ENCODE measurements at places on chromosomes 7 and 10.
A peak's percentile ranks its signal among the peaks of the same experiment; 100 is the strongest.

DNA sequence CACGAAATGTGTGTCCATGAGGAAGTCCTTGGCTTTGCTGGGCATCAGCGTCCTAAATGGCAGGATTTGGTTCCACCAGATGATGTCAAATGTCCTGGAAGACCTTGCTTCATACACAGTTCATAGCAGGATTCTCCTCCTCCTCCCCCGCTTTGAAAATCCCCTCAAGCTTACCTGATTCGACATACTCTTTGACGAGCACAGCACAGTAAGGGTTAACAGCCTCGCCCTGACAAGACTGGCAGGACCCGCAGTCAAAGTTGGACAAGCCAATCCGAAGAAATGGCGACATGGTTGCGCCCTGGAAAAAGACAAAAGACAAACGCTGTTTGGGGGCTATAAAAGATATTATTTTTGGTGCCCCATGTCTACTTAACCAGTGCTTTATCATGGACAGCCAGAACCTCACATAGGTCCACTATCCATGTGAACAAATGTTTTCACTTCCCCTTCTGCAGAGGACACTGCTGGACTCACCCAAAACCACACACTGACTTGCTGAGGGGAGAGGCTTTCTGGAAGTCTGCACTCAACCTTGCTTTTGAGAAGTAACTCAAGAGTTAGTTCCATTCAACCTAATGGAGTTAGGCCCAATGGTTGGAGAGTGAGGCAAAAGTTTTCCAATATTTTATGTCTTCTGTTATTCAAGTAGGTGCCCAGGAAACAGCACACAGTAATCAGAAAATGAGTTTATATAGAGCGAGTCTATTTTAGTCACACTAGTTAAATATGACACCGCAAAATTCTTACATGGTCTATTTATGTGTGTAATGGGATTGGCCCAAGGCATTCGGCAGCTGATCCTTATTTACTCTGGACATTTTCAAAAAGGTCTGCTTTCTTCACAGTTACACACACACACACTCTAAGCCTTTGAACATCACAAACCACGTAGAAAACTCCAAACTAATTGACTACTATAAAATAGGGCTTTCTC is 65.0 kb downstream of the PRKCQ start:
- DNase-seq = no peak

- DNase-seq = no peak
These were observed 429.0 kb upstream of the MTPN start for GRCh38 chr7:136405931-136406777.

GRCh38 chr7:44959433-44959951 is 19.3 kb downstream of the MYO1G start:
- DNase-seq = no peak

DNA sequence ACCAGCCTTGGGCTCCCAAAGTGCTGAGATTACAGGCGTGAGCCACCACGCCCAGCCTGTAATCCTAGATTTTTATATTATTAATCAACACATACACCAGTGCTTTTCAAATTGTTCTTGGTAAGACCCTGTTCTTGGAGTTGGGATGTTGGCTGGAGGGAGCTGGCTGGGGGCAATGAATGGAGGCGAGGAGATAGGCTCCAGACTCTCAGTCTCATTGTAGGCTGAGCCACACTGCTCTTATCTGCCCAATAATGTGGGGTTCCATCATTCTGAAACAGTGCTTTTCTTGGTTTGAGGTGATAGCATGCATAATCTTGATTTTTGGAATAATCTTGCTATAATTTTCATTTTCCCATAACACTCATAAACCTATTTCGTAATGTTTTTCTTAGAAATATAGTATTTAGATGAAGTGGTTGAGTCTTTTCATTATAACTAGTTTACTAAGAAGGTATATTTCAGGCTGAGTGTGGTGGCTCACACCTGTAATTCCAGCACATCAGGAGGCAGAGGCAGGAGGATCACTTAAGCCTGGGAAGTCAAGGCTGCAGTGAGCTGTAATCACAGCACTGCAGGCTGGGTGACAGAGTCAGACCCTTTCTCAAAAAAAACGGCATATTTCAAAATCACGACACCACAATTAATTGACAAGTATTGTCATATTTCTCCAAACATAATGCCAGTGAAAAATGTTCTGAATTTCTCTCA is 65.1 kb upstream of the LYZL2 start:
- DNase-seq = no peak

DNA sequence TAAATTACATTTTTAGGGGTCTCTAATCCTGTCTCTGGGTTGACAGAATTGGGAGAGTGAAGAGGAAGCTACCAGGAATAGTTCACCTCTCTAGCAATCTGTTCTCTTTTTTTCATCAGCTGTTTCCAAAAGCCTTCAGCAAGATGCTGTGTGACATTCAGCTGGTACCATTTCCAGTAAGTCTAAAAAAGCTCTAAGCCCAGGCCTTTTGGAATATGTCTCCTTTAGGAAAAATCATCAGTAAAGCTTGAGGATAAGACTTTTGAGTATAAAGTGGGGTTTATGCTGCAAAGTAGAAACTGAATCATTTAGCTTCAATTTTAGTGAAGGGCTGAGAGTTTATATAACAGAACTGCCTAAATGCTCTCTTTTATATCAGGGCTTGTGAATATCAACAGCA is 81.5 kb downstream of the CCNY start:
- no peak for DNase-seq

DNA sequence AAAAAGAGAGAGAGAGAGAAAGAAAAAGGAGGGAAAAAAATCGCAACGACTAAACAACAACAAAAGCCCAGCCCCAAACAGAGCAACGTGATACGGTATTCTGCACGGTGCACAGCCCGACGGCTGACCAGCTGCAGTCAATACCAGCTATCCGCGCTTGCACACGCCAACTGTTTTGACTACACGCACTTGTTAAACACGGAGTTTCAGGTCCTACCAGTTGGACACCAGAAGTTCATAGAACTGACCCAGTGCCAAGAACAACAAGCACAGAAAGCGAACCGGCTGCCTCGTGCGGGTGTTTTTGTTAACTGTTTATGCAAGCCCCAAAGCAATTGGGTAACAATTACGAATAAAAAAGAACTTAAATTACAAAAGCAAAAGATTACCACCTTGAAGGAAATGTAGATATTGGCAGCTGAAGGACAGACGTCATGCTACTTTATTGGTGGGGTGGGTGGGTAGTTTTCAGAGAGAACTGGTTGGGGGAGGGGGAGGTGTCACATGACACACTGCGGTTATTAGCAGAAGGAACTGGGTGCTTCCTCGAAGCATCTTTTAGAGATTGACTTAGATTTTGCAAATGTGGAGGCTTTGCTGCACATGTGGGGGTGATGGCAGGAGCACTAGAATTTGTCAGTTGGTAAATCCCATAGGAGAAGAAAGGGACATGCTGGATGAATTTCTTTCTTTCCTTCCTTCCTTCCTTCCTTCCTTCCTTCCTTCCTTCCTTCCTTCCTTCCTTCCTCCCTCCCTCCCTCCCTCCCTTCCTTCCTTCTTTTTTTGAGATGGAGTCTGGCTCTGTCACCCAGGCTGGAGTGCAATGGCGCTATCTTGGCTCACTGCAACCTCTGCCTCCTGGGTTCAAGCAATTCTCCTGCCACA is 110.6 kb upstream of the EFCAB10 start:
- peak; percentile 36 for DNase-seq

DNA sequence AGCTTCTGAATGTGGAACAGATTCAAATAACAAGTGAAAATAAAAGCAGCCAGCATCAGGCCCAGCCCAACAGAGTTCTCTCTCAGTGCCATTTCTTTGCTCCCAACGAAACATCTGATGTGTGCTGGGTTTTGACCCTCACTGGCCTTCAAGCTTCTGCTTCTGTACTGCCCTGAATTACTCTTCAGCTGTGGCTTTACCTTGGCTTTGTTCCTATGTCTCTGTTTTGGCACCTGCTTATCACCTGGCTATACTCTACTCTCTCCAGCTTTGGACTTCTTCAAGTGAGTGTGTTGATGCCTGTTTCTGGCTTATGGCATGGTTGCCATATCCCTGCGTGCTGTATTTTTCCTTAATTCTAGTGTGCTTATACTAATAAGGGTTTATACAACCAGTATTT is 768.3 kb downstream of the SORCS1 start:
- DNase-seq = no peak

DNA sequence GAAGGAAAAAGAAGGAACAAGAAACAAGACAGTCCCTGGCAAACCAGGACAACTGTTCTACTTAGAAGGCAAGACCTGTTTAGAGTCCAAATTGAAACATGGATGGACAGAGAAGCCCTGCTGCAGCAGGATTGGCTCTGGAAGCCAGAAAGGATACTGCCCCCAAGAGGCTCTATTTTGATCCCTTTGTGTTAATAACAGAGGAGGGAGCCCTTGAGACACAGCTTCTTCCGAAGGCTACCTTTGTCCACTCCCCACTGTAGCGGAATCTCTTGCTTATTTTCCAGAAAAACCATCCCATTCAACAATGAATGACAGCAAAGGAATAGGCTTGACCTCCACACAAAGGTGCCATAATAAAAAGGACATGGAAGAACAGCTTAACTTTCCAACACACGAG is 120.3 kb upstream of the FOXK1 start:
- no peak for DNase-seq

GRCh38 chr10:102313221-102313896 is 68.0 kb downstream of the GBF1 start:
- no peak for DNase-seq

- no peak for DNase-seq
These were observed 6.5 kb downstream of the SAMD8 start for GRCh38 chr10:75117995-75118394.

DNA sequence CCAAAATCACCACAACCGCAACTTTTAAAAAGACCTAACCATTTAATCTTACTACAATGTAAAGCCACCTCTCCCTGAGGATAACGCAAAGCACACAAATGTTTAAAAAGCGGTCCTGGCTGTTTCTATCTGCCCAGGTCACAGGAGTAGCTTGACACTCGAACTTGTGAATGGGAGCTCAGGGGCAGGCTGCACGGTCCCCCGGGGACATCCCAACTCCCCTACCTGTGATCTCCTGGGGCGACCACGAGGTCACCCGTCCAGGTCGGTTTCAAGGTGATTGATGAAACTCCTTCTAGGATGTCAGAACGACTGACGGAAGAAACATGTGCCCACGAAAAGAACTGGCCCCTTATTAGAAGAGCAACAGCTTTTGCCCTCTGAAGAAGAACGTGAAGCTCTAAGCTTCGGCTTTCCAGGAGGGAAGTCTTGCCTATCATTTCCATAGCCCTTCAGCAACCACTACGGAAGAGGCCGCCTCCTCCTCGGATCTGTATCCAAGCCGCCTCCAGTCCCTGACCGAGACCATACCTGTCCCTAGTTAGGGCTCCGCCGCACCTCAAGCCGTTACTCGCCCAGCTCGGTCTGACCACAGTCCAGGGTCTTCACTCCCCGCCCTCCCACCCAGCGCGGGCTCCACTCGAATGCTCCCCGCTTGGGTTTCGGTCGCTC is 459 bp downstream of the CYCS start:
- DNase-seq = no peak

Data from stimulated activated CD8-positive, alpha-beta memory T cell treated with anti-CD3 and anti-CD28 coated beads, Interleukin-4, amount 100 ng/mL, for 4 hours (primary cell).